ENCODE measurements at places on chromosomes 7 and 10.

- DNase-seq: no peak
Observed at GRCh38 chr7:84912993-84913635, 273.7 kb downstream of the SEMA3D start.

DNA sequence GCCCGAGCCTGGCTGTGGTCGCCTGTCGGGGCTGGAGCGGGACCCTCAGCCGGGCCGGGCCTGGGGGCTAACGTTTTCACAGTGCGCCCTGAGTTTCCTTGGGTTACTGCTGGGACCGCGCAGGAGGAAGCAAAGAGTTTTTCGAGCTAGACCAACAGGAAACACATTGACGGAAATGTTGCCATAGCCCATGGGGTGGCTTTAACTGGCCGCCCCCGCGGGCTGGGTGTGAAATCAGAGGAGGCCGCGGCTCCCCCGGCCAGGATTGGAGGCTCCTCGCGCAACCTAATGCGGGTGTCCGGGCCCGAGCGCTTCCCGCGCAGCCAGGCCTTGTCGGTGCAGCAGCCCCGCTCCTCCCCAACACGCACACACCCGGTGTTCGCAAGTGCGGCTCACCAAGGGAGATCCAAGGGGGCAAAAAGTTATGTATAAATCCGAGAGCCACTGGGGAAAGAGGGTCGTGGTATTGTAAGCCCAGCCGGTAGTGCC, 1.9 kb downstream of the HHEX start:
- DNase-seq: peak; percentile 86

DNA sequence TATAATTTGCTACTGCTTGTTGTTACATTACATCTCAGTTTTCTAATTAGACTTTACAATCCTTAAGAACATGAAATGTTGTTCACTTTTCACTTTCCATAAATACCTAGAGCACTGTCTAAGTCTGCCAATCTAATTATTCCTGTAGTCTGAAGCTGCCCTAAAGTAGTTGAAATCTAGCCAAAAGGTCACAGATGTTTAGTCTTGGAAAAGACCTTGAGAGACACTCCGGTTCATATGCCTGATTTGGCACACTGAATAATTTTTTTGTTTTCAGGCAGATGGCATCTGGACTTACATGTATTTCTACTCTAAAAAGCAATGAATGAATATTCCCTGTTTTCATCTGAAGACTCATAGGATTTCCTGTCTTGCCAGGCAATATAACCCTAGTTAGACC, 359.1 kb downstream of the ANKRD7 start:
- no peak for DNase-seq

- no peak for DNase-seq
Observed at GRCh38 chr10:90571481-90572258, 286.2 kb downstream of the HTR7 start.

DNA sequence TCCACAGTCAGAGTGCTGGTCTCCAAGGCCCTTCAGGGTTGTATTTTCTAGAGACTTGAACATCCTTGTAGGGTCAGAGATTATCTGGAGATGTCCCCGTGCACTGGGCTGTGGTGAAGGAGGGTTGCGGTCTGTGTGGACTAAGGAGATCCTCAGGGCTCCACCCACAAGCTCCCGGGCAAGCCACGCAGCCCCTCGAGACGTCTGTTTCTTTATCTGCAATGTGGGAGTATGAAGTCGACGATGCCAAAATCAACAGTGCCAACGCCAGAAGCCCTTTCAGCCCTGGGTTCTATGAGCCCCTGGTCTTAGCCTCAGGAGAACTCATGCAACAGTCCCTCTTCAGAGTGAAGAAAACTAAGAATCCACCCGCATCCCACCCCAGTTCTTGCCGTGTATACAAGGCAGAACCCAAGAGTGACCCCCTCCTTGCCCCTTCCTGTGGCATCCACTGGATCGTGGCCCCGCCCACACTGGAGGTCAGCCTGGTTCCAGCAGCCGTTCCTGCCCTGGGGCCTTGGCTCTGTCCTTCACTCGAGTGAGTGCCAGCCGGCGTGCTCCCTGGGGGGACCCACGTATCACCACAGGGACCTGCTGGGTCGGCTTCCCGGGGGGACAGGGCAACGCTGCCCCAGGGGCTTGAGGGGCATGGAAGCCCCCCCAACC, 6.0 kb upstream of the SHH start:
- DNase-seq: peak; percentile 41

GRCh38 chr7:17097668-17098297, 200.7 kb upstream of the AHR start:
- no peak for DNase-seq

DNA sequence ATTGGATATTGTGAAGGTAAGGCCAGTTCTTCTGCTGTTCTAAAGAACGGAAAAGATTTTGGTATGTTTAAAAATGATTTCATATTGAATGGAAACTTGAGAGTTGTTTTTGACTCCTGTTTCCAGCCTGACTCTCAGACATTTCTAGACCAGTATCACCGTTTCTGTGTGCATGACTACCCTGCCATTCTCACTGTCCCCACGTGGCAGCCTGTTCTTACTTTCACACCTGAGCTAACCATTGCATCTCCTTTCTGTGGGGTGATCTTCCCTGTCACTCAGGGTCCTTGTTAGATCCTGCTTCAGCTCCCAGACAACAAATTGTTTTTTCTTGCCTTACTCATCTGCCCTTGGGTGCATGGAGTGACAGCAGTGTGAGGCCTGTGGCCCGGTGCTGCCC, 38.9 kb downstream of the GLRX3 start:
- no peak for DNase-seq

DNA sequence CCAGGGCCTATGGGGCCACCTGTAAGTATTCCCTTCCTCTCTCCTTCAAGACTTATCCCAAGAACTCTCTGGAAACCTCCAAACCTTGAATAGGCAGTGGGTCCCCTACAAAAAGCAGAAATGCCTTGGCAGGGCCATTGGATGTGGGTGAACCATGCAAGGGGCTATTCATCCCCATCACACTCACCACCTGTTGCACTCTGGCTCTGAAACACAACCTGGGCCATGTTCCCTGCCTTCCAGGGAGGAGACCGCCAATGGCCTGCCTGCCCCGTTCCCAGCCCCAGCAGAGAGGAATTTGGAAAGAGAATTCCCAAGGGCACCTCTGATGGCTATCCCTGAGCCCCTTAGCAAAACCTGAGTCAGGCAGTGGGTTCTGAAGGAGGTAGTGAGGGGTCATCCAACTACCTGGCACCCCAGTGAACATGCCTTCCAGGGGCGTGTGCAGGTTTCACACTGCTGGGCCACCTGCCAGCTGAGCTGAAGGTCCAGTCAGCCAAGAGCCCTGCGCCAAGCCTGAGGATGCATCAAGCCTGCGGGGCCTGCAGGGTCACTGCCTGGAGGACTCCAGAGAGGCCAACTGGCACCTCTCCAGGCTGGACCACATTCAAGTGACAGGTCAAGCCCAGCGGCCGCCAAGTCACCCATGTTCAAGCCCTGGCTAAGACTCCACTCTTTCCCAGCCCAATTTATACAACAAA, 101.3 kb downstream of the COL13A1 start:
- peak; percentile 85 for DNase-seq

DNA sequence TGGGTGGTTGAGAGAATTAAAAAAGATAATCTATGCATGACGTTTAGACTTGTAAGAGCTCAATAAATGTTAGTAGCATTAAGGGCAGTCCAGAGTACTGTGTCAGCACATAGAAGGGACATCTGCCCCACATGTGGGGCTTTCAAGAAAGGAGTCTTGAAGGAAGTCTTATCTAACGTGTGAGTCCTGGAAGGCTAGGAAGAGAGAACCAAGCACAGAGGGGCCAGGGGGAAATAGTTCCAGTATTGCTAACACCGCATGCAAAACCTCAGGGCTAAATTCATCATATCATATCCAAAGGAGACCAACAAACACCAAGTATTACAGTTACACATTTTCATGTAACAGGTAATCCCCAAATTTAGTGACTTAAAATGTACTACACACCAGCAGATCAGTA, 122.7 kb downstream of the AOAH start:
- no peak for DNase-seq

DNA sequence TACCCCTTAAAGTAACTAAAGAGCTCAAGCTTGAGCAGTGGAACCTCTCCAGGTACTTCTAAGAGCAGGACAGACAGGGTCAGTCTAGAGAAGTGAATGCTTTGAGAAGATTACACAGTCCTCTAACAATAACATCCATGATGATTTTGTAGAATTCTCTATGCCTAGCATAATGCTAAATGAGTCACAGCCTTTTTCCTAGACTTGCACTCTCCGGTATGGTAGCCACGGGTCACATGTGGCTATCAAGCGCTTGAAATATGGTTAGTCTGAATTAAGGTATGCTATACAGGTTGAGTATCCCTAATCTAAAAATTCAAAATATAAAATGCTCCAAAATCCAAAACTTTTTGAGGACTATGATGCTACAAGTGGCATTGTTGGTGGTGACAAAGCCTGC, 166.6 kb upstream of the MKLN1 start:
- no peak for DNase-seq

DNA sequence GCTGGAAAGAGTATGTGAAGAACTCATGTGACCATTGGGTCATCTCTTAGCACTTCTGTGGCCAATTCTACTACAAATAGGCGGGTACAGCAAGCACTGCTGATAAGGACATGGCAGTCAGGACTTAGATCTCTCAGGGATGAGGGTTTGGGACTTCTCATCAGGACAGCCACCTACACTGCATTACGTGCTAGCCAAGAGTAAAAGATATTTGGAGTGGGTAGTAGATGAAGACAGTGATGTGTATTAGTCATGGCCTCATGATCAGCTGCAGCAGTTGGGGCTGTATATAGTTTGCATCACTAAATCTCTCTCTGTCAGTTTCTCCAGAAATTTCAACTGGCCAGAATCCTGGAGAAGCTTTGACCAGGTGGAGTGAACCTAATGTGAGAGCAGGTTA, 9.2 kb downstream of the TAS2R60 start:
- DNase-seq: no peak

GRCh38 chr7:155984609-155985405, 172.5 kb upstream of the SHH start:
- no peak for DNase-seq

DNA sequence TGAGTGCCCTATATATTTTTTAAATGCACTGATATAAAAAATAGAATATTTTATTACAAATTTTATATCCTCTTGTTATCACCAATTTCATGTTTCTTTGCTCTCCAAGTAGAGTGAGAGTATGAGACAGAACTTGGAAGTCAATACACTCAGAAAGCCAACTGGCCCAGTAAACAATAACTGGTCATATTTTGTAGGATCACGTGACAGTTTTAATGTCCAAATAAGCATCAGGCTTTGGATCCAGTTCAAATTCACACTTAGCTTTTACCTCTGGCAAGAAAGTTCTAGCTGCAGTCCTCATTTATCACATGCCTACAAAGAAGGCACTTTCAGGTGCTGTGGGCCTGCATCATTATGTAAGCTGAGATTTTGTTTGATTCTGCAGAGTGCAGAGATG, 21.6 kb upstream of the TPK1 start:
- DNase-seq: no peak
